ENCODE measurements at places on chromosomes 2 and 18.

- no peak for DNase-seq
Observed at GRCh38 chr2:68316111-68316510, 3.6 kb downstream of the CNRIP1 start.

- DNase-seq = no peak
Observed at GRCh38 chr2:176002688-176003210, 682 bp upstream of the LNPK start.

DNA sequence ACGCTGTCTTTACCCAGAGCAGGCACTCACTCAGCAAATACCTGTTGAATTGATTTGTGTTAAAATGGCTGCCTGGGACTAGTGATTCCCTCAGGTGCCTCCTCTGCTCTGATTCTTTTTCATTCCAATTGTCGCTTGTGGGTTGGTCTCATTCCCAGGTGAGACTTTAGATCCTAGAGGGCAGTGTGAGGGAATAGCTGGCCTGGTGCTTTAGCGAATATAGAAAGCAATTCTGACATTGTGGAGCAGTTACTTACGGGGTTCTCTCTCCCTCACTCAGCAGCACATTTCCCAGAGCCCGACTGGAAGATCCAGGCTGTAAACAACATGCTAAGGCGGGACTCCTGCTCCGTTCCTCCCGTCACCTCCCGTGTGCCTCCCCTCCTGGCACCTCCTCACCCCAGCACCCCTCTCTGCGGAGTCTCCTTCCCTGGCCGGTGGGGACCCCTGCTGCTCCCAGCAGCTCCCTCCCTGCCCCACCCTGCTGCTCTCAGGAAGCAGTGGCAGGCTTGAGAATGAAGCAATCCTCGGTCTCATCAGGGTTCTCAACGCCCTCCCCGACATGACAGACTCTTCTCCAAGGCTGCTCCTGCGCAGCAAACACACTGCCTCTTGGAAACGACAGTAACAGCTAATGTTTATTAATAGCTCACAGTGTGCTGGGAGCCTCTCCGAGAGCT is 26.9 kb downstream of the CELF4 start:
- DNase-seq = no peak

GRCh38 chr2:158732573-158733429 is 62.3 kb upstream of the DAPL1 start:
- DNase-seq = no peak

DNA sequence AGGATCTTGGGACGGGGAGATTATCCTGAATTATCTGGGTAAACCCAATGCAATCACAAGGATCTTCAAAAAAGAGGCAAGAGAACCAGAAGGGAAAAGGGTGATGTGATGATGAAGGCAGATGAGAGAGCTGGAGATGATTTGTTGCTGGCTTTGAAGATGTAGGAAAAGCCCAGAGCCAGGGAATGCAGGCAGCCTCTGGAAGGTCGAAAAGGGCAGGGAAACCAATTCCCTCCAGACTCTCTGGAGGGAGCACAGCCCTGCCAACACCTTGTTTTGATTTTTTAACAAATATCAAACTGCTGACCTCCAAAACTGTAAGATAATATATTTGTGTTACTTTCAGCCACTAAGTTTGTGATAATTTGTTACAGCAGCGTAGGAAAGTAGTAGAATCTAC is 48.9 kb upstream of the IL1R2 start:
- DNase-seq = no peak

DNA sequence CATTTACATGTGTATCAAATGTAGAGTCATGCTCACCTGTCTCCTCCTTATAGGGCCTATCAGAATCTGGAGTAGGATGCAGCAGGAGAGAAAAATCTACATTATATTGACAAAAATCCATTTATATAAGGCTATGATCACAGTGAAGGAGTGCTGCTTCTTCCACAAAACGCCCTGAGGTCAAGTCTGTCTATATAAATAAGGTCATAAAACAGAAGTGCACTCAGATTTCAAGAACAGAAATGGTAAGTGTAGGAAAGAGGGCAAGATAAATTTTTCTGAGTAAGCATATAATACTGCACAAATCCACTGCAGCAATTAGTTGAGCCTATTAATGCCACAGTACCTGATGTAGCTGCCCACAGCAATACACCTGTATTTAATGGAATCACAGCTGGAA is 51.8 kb downstream of the COL5A2 start:
- no peak for DNase-seq

- no peak for DNase-seq
Observed at GRCh38 chr2:49162151-49162550, 7.8 kb upstream of the FSHR start.

- no peak for DNase-seq
Observed at GRCh38 chr2:202278036-202278760, 12.6 kb downstream of the NOP58 start.

DNA sequence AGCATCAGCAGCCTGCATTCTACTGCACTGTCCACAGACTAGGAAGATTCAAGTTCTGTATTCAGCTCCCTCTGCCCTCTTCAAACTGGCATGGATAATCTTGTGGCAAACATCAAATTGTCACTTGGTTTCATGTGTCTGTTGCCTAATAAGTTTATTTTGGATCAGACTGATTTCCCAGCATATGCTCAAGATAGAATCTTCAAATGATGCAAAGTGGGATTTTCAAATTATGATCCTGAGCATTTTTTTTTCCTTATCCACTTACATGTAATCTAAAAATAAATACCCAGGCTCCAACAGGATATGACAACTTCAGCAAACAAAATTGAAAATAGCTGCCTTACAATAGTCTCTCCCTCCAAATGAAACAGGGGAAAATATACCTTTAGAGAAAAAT is 160.9 kb upstream of the VRK2 start:
- DNase-seq = no peak

GRCh38 chr2:85844486-85844885 is 44.3 kb downstream of the ST3GAL5 start:
- DNase-seq = peak; percentile 36

- peak; percentile 37 for DNase-seq
Observed at GRCh38 chr2:84959095-84959565, 11.8 kb upstream of the KCMF1 start.

DNA sequence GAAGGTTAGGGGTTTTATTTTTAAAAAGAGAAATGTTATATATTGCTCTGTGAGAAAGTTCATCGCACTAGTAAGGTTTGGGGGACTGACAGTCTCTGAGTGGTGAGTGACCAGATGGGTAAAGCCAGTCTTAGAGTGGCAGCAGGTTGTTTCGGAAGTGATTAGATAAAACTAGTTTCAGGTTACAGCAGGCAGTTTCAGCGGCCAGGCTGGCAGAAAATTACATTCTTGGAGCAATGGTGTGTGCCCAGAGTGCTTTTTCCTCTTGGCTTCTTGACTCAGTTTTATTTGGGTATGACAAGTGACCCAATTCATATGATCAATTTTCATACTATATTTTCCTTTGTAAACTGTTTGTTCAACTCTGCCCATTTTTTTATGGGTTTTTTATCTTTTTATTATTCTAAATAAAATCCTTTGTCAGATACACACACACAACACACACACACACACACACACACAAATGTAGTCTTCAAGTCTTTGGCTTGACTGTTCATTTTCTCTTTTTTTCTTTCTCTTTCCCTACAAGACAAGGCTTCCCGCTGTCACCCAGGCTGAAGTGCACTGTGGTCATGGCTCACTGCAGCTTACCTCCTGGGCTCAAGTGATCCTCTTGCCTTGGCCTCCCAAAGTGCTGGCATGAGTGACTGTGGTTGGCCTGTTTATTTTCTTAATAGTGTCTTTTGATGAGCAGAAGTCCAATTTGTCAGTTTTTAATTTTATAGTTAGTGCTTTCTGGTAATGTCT is 30.9 kb downstream of the RALBP1 start:
- no peak for DNase-seq

DNA sequence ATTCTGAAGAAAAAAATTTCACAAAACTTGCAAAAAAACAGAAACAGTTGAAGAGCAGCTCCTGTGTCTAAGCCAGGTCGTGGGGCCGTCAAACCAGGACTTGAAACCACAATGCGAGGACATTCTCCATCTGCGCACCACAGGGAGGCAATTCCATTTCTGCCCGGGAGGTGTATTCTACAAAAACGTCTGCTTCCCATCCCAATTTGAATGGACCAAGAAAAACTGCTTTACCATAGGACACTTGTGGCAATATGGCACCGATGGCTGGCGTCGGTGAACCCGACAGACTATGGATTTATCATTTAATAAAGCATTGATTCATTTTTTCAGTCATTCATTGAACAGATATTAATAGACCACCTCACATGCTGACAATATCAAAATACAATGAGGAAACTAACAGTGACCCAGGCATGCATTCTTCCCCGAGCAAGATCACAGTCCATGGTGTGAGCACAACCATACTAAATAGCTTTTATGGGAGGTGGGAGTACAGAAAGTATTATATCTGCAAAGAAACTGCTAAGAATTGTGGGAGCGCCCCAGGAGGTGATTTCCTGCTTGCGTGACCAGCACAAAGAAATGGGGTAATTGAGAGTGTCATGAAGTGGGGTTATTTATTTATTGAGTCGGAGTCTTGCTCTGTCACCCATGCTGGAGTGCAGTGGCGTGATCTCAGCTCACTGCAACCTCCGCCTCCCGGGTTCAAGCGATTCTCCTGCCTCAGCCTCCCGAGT is 10.5 kb upstream of the ZAP70 start:
- DNase-seq = no peak

- DNase-seq = no peak
Observed at GRCh38 chr2:160141912-160142311, 58.2 kb downstream of the ITGB6 start.

- DNase-seq = no peak
Observed at GRCh38 chr2:5410991-5411700, 281.0 kb upstream of the SOX11 start.

DNA sequence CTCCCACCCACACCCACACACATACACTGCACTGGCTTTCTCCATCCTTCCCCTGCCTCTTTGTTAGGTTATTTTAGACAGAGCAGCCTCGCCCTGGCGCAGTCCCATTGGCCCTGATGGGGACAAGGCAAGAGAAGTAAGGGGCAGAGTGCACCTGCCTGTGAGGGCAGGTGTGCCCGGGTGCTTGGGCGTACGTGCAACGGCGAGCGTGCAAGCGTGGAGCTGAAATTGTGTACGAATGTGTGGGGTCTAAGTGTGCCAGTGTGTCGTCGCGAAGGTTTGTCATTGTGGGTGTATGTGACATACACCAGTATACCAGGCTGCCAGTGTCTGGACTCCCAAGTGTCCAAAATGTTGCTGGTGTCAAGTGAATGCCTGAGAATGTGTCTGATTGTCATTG is 544 bp downstream of the LRATD1 start:
- no peak for DNase-seq

DNA sequence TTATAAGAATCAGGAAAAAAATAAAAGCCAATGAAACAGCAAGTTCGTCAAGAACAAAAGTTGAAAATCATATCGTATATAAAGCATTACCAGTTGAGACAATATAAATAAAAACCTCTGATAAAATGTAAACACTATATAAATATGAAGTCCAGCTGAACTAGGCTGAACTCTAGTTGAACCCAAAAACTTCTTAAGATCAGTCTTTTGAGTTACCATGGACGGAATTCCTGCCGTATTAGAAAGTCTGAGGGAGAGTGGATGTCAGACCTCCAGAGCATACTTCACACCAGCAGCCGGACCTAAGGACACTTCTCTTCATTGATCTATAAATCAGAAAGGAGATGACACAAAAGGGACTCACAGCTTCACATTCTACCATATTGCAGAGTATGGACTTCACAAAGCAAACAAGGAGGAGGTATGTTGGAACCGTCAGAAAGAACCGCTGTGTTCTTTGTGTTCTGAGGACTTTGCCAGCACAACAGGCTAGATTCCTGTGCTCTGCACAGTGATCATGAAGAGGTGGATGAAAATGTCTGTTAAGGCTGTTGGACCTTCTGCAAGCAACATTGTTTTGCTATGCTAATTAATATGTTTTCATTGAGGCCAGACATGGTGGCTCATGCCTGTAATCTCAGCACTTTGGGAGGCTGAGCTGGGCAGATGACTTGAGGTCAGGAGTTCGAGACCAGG is 67.2 kb upstream of the SP5 start:
- no peak for DNase-seq

GRCh38 chr2:144500563-144500962 is 19.4 kb downstream of the ZEB2 start:
- DNase-seq = no peak

GRCh38 chr2:12513339-12513738 is 203.4 kb upstream of the TRIB2 start:
- no peak for DNase-seq

- no peak for DNase-seq
Observed at GRCh38 chr2:181896286-181896685, 4.8 kb downstream of the ITPRID2 start.

- no peak for DNase-seq
Observed at GRCh38 chr2:137937778-137938177, 26.5 kb upstream of the HNMT start.

GRCh38 chr18:9422816-9423519 is 52.3 kb upstream of the RALBP1 start:
- no peak for DNase-seq

- no peak for DNase-seq
Observed at GRCh38 chr2:126849486-126849885, 49.2 kb upstream of the TEX51 start.

DNA sequence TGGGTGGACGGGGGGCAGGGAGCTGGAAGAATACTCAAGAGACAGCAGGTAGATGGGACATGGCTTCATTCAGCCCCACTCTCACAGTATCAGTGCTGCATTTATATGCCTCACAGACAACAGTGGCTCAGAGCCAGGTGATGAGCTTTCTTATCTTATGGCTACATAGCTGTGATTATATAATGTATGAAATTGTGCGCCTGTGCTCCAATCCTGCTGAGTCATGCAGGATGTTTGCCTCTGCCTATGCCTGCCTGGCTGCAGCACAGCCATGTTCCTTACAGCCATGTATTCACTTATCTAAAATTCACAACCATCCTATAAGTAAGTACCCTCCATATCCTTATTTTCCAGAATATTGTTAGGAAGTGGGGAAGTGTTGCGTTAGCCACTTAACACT is 37.7 kb upstream of the RNF103 start:
- DNase-seq = no peak

GRCh38 chr2:205734436-205735037 is 52.2 kb downstream of the NRP2 start:
- peak; percentile 89 for DNase-seq

GRCh38 chr2:5544205-5544786 is 147.9 kb upstream of the SOX11 start:
- no peak for DNase-seq

- DNase-seq = no peak
Observed at GRCh38 chr2:171150694-171151285, 9.9 kb downstream of the TLK1 start.

GRCh38 chr2:46393865-46394264 is 85.5 kb upstream of the TMEM247 start:
- DNase-seq = no peak

GRCh38 chr2:197904446-197904845 is 100.1 kb downstream of the PLCL1 start:
- DNase-seq = no peak

Measured in skeletal muscle cell (primary cell).